GM12864 (cell line): ENCODE measurements at places on chromosomes 2 and 18.

- DNase-seq = no peak
Observed at GRCh38 chr2:184125867-184126266, 472.5 kb upstream of the ZNF804A start.

DNA sequence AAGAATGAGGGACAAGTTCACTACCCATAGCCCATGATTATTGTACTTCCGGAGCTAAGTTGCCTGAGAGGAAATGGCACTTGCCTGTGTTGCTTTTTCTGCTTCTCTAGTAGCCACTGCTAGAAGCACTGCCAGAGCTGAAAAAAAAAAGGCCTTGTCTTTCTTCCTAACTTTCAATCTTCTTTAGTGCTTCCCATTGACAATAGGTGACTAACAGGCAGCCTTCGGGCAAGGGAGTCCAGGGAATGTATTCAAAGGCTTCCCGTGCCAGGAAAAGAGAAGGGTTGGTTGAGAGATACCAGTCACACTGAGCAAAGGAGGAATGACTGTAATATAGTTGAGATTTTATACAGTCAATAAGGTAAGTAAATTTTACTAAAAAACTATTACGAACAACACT is 242.0 kb downstream of the CALCRL start:
- DNase-seq = no peak

- no peak for DNase-seq
Observed at GRCh38 chr2:164498836-164499235, 122.4 kb downstream of the GRB14 start.

DNA sequence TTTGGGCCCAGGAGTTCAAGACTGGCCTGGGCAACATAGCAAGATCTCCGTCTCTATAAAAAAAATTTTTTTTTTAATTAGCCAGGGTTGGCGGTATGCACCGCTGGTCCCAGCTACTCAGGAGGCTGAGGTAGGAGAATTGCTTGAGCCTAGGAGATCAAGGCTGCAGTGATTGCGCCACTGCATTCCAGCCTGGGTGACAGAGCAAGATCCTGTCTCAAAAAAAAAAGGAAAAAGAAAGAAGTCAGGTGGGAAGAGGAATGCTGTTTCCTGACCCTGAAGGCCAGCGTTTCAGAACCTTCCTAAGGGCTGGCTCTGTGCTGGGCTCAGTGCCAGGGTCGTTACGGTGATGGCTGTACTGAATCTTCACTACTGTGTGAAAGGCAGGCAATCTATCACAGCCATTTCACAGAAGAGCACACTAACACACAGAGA is 35.0 kb upstream of the AGAP1 start:
- DNase-seq = no peak

DNA sequence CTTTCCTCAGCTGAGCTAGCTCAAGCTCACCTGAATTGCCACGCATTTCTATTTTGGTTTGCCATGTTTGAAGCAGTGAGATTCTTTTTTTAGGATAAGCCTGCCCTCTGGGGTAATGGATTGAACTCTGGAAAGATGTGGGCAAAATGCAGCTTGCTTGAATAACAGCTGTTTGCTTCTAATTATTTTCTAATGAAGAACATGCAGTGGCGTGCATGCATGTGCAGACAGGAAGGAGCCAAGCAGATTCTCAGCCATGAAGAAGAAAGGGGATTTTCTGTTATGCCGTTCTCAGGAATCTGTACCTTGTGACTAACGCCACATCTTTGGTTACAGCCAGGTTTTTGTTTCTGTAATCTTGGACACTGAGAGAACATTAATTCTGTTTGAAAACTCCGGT is 171.2 kb downstream of the ANTXR1 start:
- DNase-seq = no peak

DNA sequence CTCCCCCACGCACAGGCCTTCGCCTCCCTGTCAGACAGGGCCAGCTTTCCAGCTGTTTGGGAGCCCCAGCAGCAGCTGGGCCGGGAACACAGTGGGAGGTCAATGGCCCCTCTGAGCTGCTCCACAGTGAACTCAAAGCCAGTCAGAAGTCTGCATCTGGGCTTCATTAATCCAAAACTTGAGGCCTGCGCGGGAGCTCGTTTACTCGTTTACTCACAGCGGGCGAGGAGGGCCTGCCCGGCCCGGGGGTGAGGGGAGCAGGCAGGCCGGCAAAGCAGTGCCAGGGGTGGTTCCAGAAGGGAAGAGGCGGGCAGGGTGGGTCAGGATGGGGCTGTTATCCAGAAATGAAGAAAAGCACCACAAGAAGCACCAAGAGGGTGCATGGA is 36.8 kb upstream of the SEMA4C start:
- no peak for DNase-seq

GRCh38 chr2:118371515-118371914 is 283.2 kb downstream of the INSIG2 start:
- DNase-seq = no peak

DNA sequence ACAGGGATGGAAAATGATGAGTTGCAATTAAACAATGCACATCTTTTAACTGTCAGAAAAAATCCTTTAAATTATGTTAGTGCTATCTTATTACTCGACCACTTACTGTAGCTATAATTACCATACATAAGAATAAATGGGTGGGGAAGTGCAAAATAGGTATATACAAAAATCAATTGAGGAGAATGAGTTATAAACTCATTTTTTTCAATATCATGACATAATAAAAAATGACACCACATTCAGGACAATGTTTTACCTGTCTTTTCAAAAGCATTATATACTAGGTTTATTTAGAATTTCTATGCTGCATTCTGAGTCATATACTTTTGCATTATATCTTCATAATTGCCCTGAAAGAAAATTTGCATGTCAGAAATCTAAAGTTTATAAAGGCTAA is 1533.6 kb downstream of the LRP1B start:
- DNase-seq = no peak

- no peak for DNase-seq
Observed at GRCh38 chr2:239014458-239015217, 166.8 kb downstream of the TWIST2 start.

DNA sequence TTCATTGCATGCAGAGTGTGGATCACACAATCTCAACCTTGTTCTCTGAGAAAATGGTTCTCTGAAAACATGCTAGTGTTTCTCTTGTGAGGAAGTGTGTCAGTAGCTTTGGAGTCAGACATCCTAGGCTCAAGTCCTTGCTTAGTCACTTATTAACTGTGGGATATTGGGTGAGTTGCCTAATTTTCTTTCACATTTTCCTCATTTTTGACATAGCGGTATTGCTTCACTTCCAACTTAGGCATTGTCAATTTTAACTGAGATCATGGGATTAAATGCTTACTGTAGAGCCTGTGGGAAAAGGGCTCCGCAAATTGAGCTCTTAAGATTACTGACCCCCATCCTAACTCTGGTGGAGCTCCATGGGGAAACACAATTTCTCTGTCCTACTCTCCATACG is 622.2 kb downstream of the CNTNAP5 start:
- no peak for DNase-seq

DNA sequence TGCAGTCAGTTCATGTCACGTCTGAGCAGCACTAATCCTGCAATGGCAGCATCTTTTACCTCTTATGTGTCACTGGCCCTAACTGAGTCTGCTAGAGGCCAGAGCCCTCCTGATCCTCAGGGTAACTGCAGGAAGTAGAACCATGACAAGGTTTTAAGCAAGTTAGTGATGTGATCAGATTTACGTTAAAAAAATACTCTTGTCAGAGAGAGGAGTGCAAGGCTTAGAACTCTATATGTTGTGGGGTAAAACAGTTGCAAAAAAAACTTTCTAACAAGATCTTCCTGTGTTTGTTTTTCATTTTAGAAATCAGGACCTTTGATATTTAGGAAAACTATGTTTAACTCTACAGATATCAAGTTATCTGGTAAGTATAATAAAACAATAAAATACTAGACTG is 4.6 kb downstream of the TMEM87B start:
- DNase-seq = no peak

DNA sequence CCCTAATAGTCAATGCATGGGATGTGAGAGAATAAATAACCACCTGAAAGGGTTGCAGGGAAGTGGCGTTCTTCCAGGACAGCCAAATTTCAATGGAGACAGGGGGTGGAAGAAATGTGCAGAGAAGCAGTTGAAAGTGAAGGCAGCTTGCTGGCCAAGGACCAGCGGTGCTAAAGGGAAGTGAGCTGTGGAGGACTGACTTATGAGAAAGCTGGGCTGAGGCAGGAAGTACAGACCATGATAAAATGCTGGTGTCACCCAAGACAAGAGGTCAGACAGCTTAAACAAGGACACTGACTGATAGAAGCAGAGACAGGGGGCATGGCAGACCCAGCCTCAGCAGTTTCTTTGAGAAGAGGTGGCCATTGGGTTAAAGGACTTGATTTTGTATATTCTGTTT is 106.7 kb downstream of the DTNB start:
- DNase-seq = peak; percentile 83

- no peak for DNase-seq
Observed at GRCh38 chr18:32610176-32610575, 139.5 kb upstream of the GAREM1 start.

GRCh38 chr18:38321262-38321661 is 755.7 kb upstream of the CELF4 start:
- DNase-seq = no peak

- no peak for DNase-seq
Observed at GRCh38 chr2:194867328-194867727, 789.7 kb upstream of the SLC39A10 start.

DNA sequence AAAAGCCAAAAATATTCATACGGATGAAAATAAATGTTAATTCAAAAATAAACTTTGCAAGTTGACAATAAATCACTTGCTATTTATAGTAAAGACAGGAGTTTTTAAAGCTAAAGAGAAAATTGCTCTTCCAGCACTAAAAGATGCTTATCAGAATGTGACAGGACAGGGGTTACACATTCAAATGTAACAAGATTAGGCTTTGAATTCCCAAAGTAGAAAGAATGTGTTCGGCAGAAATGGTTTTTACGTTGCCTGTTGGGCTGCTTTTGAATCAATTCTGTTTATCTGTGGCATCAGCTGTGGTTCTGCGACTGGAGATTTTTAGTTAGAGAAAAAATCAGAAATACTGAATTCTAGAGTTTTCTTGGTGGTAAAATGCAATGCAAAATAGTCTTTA is 669.4 kb downstream of the CPS1 start:
- DNase-seq = no peak

DNA sequence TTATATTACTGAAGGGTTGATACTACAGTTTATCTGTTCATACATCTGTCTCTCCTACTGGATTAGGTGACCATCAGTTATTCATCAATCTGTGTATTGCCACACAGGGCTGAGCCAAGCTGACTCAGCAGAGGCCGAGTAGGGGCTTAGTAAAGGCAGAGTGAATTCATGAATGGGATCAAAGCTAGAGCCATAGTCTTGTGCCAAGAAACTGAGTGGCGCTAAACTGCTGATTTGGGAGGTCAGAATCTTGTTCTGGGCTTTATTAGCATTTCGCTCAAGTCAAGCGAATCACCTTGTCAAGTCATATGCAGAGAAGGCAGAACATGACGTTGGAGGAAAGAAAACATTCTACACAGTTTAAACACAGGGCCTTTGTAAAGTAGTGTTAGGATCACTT is 34.1 kb downstream of the SOCS6 start:
- DNase-seq = no peak

- DNase-seq = no peak
Observed at GRCh38 chr18:44950685-44951195, 270.1 kb downstream of the SETBP1 start.

- peak; percentile 44 for DNase-seq
Observed at GRCh38 chr2:180334514-180334913, 327.4 kb upstream of the CWC22 start.

GRCh38 chr2:66281980-66282379 is 152.9 kb upstream of the MEIS1 start:
- no peak for DNase-seq

GRCh38 chr2:47008381-47009252 is 93.0 kb upstream of the MCFD2 start:
- DNase-seq = no peak

GRCh38 chr2:139214801-139215200 is 434.6 kb upstream of the NXPH2 start:
- no peak for DNase-seq

- DNase-seq = no peak
Observed at GRCh38 chr2:23614701-23615100, 229.7 kb downstream of the KLHL29 start.

- no peak for DNase-seq
Observed at GRCh38 chr2:215486291-215487001, 50.6 kb upstream of the FN1 start.

GRCh38 chr2:12676771-12677170 is 40.0 kb upstream of the TRIB2 start:
- no peak for DNase-seq

GRCh38 chr2:112889976-112890375 is 21.0 kb upstream of the IL37 start:
- DNase-seq = no peak

- DNase-seq = no peak
Observed at GRCh38 chr18:37570336-37570930, 4.8 kb upstream of the CELF4 start.

GRCh38 chr18:62847081-62847480 is 131.7 kb downstream of the PHLPP1 start:
- no peak for DNase-seq

- DNase-seq = no peak
Observed at GRCh38 chr2:226882606-226883005, 46.8 kb downstream of the RHBDD1 start.

- DNase-seq = no peak
Observed at GRCh38 chr2:163697846-163698637, 37.8 kb downstream of the FIGN start.

DNA sequence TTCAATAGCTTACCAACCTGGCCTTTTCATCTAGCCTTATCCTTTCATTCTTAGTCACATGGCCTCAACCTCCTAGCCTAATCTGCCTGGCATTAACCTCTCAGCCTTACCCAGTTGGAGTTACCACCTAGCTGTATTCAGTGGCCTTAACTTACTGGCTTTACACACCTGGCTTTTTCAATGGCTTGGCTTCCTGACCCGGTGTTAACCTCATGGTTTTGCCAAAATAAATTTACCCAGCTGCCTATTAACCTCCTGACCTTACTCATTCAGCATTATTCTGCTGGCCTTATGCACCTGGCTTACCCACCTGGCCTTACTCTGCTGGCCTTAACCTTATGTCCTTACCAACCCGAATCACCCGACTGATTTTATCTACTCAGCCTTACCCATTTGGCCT is 135.5 kb upstream of the ZSWIM2 start:
- DNase-seq = no peak

DNA sequence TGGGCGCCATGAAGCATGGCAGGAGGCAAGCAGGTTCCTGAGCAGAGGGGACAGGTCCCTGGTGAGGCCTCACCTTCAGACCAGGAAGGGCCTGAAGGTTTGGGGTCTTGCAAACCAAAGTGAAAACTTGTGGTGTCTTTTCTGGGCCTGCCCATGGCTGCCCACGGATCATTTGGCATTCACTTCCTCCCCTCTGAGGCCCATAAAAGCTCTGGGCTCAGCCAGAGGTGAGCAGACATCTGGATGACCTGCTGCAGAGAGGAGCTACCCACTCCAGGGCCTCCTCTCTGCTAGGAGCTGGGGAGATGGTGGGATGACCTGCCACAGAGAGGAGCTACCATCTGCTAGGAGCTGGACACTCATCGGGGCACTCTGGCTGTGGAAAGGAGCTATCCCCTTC is 112.9 kb upstream of the TMEM18 start:
- no peak for DNase-seq
